SK-N-SH (cell line): ENCODE measurements at places on chromosomes 7 and 10. TPM values are rescaled to one million over a fixed set of nuclear protein-coding genes. Genes with fewer than 3 reads are reported as not detected.

DNA sequence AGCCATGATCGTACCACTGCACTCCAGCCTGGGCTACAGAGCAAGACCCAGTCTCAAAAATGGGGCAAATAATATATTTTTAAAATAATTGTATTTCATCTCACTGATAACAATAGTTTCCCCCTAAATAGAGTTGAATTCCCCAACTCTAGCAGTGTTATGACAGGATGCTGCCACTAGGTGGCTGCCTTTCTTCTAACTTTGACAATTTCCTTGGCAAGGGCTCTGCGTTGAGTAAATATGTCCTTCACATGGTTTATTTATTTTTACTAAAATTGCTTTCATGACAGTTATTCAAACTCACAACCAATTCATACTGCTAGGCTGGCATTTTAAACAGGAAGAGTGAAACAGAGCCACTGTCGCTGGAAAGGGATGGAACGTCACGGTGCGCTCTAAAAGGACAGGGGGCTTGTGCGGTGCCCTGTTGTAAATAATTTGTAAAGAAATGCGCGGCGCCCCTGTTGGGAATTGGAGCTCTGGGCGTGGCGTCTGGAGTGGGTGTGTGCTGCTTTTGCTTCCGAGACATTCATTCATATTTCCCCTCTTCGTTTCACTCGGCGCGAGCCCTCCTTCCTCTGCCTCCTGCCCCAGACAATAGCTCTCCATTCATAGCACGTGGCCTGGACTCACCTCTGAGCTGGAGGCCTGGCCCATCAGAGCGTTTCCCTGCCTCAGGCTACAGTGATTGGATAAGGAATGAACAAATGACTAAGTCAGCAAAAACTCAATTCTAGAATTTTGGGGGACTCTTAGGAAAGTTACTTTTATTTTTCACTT lies 20.5 kb upstream of the PITRM1 start:
- H3K36me3 ChIP-seq: no peaks in the 10 kb centered on the region
- H3K4me1 ChIP-seq: peaks cover 9% of the 10 kb centered on the region
- no peaks in the 10 kb centered on the region for H3K27me3 ChIP-seq
- DNase-seq: peak; percentile 70
- H3K4me3 ChIP-seq: no peak overlapping the region

GRCh38 chr10:120970595-120971529 lies 119.7 kb downstream of the WDR11 start:
- no peak overlapping the region for H3K27ac ChIP-seq
- H3K27me3 ChIP-seq: no peaks in the 10 kb centered on the region
- no peaks in the 10 kb centered on the region for H3K4me1 ChIP-seq
- no peak overlapping the region for H3K4me3 ChIP-seq
- no peaks in the 10 kb centered on the region for H3K36me3 ChIP-seq

- H3K4me3 ChIP-seq: no peak overlapping the region
- H3K27me3 ChIP-seq: no peaks in the 10 kb centered on the region
- no peaks in the 10 kb centered on the region for H3K4me1 ChIP-seq
- no peak overlapping the region for H3K27ac ChIP-seq
These were observed 6.3 kb upstream of the ZNF503 start for GRCh38 chr10:75407713-75408508.

GRCh38 chr7:158018098-158018762 lies 569.4 kb downstream of the PTPRN2 start:
- no peak overlapping the region for H3K4me3 ChIP-seq
- H3K4me1 ChIP-seq: peaks cover 17% of the 10 kb centered on the region; the same call in 1 of the 2 replicates
- H3K27me3 ChIP-seq: no peaks in the 10 kb centered on the region

DNA sequence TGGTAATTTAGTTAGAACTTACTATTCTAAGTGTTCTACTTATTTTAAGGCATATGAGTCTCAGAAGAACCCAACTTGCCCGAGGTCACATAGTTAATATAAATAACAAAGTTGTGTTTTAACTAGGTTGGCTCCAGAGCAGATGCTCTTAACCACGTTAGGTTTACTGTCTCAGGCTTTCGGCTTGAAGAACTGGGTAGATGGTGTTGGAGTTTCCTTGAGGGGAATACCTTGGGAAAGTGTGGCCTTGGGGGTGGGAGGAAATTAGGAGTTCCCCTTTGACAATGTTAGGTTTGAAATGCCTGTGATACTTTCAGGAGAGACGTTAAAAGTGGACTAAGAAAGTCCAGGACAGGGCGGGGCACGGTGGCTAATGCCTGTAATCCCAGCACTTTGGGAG lies 9.6 kb downstream of the ZNF398 start:
- no peaks in the 10 kb centered on the region for H3K27me3 ChIP-seq
- no peak overlapping the region for H3K27ac ChIP-seq
- H3K4me1 ChIP-seq: 0 out of 2 replicates have a peak, but pooled peaks cover 6% of the 10 kb centered on the region
- H3K36me3 ChIP-seq: peaks cover 39% of the 10 kb centered on the region
- no peak for DNase-seq

DNA sequence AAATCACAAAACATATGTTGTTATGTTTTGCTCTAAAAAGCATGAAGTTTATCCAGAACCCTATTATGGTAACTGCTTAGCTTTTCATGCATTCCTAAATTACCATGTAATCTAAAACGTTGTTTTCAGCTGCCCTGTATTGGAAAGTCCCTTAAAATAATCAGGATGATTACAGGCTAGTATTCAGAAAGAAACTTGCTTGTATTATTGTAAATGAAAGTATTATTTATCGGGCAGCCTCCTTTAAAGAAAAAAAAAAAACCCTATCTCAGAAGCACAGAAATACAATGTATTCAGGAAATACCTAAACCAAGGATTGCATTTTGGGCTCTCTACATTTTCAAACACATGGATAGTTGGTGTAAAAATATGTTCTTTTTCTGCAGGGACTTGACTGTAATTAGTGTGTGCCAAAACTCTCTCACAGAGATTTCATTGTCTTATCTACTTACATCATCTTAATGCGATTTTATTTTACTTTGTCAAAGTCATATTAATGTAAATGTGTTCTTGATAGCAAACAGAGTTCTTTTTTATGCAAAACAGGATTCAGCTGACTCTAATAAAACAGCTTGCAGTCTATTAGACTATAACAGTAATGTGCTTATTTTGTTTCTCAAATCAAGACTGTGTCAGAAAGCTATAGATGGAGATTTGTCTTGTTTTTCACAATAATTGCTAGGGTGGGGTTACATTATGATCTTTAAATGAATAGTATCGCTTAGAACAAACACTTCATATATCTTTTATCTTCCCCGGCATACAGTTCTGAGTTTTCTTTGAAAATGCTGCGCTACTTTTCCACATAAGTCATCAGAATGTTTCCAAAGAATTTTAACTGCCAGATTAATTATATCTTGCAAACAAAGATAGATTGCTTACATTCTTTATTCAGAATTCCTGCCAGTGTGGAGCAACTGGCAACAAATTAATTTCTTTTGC lies 65.3 kb upstream of the ARID5B start:
- no peaks in the 10 kb centered on the region for H3K36me3 ChIP-seq
- H3K4me1 ChIP-seq: peaks cover 29% of the 10 kb centered on the region
- peak overlapping the region; percentile 10; the same call in 1 of the 2 replicates for H3K4me3 ChIP-seq
- no peak for DNase-seq
- peak overlapping the region; percentile 89 for H3K27ac ChIP-seq

DNA sequence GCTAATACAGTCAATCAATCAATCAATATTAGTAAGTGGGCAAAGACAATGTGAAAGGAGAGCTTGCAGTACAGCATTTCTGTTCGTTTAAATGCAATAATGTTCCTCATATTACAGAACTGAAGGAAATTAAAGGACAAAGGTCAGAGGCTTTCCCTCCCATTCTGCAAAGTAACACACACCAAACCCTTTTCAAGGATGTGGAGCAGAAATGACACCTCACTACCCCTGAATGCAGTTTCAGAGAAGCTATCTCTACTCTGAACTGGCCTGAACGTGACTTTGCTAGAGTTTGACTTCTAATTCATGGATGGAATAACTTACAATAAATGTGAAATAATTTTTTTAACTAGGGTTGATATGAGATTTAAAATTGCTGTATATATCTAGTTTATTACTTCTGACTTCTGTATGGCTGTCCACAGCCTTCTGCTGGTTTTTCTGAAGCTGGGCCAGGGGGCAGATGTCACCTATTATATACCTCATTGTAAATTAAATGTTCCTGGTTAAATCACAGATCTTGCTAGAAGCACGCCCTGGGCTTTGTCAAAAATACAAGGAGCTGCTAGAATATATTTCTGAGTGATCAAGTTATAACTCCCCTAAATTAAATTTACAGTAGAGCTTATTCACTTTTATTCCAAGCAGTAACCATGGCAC lies 156.9 kb upstream of the C7orf33 start:
- no peaks in the 10 kb centered on the region for H3K36me3 ChIP-seq
- H3K4me3 ChIP-seq: no peak overlapping the region
- DNase-seq: peak; percentile 52
- peak overlapping the region; percentile 48 for H3K27ac ChIP-seq
- H3K4me1 ChIP-seq: 0 out of 2 replicates have a peak, but pooled peaks cover 6% of the 10 kb centered on the region
- no peaks in the 10 kb centered on the region for H3K27me3 ChIP-seq

- no peak overlapping the region for H3K27ac ChIP-seq
- no peaks in the 10 kb centered on the region for H3K27me3 ChIP-seq
- peaks cover 14% of the 10 kb centered on the region; the same call in 1 of the 2 replicates for H3K4me1 ChIP-seq
- H3K36me3 ChIP-seq: peaks cover 3% of the 10 kb centered on the region; the same call in 1 of the 2 replicates
- H3K4me3 ChIP-seq: no peak overlapping the region
- DNase-seq: no peak
These were observed 5.7 kb downstream of the BLVRA start for GRCh38 chr7:43764039-43764761.

GRCh38 chr7:1531263-1531978 lies 919 bp downstream of the MAFK start:
- DNase-seq: peak; percentile 76
- H3K4me1 ChIP-seq: peaks cover 36% of the 10 kb centered on the region
- H3K36me3 ChIP-seq: no peaks in the 10 kb centered on the region; the same call in 1 of the 2 replicates
- peak overlapping the region; percentile 55 for H3K4me3 ChIP-seq
- H3K27me3 ChIP-seq: no peaks in the 10 kb centered on the region

DNA sequence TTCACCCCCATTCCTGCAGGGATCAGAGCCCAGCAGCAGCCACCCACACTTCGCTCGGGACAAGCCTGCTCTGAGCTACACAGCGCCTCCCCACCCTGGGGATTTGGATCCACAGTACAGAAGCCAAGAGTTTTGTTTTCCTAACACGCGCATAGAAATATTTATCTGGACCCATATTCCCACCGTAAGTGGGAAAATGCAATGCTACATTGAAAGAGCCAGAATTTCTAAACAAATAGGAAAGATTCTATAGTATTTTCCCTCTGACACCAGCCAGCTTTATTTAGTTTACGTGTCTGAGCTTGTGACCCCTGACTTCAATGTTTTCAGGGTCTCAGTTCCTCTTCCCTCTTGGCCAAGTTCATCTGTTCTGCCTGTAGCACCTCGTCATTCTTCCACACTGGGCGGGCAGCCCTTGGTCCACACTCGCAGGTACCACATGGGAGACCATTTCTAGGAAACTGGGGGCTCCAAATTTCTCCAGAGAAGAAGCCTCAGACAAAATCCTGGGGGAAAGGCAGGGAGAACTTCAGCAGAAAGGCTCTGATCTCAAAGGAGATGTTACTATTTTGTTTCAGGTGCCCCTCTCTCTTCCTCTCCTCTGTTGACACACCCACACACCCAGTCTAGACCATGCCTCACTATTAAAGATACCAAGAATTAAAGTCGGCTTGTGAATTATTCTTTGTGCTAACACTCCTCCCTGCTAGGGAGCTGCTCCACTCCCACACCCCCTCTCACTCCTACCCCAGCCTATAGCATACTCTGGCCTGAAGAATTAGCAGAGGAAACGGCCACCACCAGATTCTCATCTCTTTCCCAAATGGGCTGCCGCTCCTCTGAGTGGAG lies 116.0 kb upstream of the PCGF5 start:
- peak overlapping the region; percentile 50; the same call in 1 of the 2 replicates for H3K27ac ChIP-seq
- no peak overlapping the region for H3K4me3 ChIP-seq
- no peak for DNase-seq
- H3K4me1 ChIP-seq: peaks cover 6% of the 10 kb centered on the region
- H3K36me3 ChIP-seq: no peaks in the 10 kb centered on the region

DNA sequence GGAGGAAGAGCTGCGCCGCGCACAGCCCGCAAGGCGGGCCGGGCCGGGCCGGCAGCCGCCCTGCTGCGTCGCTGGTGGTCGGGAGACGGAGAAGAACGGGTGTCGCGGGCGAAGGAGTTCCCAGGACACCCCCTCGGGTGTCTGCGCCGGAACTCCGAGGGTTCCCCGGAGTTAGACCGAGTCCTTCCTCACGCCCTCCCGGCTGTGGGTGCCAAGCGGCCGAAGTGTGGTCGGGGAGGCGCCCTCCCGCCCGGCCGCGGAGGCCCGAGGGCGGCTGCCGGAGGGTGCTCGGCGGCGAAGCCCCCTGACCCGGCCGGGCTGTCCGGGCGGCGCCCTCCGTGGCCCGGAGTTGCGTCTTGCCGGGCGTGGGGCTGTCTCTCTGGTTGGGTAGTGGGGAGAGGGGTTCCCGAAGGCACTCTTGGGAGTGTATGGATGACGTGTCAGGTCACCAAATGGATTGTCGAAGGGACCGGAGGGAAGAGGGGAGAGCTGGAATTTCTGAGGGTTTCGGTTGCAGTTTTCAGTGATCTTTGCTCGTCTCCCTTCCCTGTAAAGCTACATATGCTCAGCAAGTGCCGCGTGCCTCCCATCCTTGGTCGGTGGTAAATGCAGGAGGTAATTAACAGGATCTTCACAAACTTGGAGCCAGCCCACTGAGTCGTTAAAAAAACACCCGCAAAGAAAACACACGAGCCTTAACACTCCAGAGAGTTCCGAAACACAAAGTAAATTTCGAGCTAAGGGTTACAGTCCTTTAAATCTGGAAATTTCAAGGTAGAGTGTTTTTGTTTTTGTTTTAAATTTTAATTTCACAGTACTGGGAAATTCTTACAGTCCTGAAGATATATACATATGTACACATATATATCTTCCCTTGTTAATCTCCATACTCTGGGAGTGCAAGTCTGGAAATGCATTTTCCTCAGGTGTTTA lies 871 bp downstream of the ST7 start:
- no peaks in the 10 kb centered on the region for H3K27me3 ChIP-seq
- DNase-seq: peak; percentile 87
- H3K4me1 ChIP-seq: peaks cover 23% of the 10 kb centered on the region; the same call in 1 of the 2 replicates
- peak overlapping the region; percentile 97 for H3K27ac ChIP-seq
- H3K4me3 ChIP-seq: peak overlapping the region; percentile 91

DNA sequence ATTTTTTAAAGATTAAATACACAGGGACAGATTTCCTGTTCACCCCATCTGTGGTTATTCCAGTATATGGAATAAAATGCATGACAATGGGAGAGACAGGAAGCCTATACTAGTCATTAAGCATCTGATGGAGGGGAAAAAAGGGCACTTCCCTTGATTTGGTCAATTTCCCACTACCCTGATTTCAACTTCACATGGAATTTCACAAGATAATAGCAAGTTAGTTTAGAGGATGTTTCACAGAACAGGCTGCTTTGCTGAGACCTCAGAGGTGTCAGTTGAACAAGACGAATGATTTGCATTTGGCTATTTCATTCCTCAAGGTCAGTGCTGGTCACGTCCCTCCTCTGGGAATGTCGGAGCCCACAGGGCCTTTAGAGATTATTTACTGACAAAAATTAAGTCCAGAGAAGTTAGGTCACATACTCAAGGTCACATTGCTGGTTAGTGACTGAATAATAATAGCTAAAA lies 4.7 kb upstream of the ITPRIP start:
- no peaks in the 10 kb centered on the region for H3K36me3 ChIP-seq
- no peaks in the 10 kb centered on the region for H3K27me3 ChIP-seq
- no peak for DNase-seq
- H3K4me3 ChIP-seq: no peak overlapping the region

GRCh38 chr7:150835702-150836280 lies 16.5 kb upstream of the AOC1 start:
- DNase-seq: no peak
- peaks cover 12% of the 10 kb centered on the region; the same call in 1 of the 2 replicates for H3K27me3 ChIP-seq
- H3K36me3 ChIP-seq: no peaks in the 10 kb centered on the region
- H3K4me1 ChIP-seq: peaks cover 4% of the 10 kb centered on the region; the same call in 1 of the 2 replicates
- no peak overlapping the region for H3K4me3 ChIP-seq

The PGAM2 gene
- polyA plus RNA-seq: 0.79 and 1.5 TPM in 2 replicates

The ZSWIM8 gene
- 97.3 and 112 TPM in 2 replicates for polyA plus RNA-seq

The NUTM2D gene
- 1.5 and 1.7 TPM in 2 replicates for polyA plus RNA-seq

The SAMD9L gene
- 1.8 and 2.2 TPM in 2 replicates for polyA plus RNA-seq

The CYP3A5 gene
- polyA plus RNA-seq: 0.25 and 0.31 TPM in 2 replicates

The ANKRD22 gene
- polyA plus RNA-seq: 0.15 TPM in 2 replicates
